Urinary bladder (tissue), 4 donors: ENCODE measurements at places on chromosomes 3 and 15. TPM values are rescaled to one million over a fixed set of nuclear protein-coding genes. Genes with fewer than 3 reads are reported as not detected.
A peak's percentile ranks its signal among the peaks of the same experiment; 100 is the strongest.

DNA sequence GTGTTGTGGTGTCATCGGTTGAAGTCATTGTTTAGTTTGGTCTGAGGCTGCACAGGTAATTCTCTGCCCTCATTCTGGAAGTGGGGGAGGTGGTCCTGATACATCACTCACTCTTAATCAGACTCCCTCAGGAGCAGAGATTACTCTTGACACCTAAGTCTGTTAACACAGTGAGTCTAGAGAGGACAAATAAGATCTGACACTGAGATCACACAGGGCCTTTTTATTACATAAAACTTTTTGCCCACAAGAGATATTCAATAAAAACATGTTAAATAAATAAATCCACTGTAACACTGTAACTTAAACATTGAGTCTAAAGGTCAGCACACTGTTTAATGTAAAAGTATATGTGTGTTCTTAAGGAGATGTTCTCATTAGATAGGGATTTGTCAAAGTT, 57.1 kb upstream of the MBNL1 start:
- DNase-seq = no peak

GRCh38 chr15:69703532-69704187, 251.0 kb downstream of the RPLP1 start:
- peak; percentile 36 for DNase-seq

MEIS2 gene
- 163 TPM for total RNA-seq

- no peak for DNase-seq
These were observed 13.0 kb downstream of the ZIC1 start for GRCh38 chr3:147422196-147422595.

- no peak for DNase-seq
These were observed 44.0 kb downstream of the PCCB start for GRCh38 chr3:136294176-136294575.

DNA sequence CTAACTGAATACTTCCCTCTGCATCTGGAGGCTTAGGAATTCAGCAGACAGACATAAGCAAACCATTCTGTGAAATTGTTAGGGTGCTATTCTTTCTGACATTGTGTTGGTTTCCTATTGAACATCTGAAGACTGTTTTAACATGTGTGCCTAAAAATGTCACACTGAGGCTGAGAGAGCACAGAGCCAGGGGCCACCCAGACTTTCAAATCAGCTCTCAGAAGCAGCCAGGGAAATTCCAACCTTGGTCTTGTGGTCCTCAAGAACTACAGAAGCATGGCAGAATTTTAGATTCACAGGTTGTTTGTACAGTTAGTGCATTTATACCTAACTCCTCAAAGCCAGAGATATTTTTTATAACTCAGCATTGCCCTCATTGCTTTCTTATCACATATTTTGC, 929.2 kb upstream of the CFAP20DC start:
- no peak for DNase-seq

CLDN1 gene
- total RNA-seq = 13.2 TPM

GRCh38 chr3:122964811-122965210, 62.8 kb downstream of the SEMA5B start:
- DNase-seq = no peak

DNA sequence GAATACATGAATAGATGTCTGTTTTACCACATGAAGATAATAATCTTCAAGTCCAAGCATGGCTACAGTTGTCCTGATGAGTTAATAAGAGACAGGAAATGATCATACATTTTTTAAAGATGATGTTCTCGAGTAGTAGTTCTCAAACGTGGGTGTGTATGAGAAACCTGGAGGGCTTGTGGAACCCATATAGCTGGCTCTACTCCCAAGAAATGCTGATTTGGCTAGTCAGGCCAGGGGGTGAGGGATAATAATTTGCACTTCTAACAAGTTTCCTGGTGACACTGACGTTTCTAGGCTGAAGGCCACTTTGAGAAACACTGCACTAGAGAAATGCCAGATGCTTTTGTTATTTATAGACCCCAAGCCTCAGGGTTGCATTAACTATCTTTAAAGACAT, 37.0 kb downstream of the ROPN1B start:
- no peak for DNase-seq

- no peak for DNase-seq
These were observed 3.9 kb downstream of the CYP1A2 start for GRCh38 chr15:74752531-74752930.

DNA sequence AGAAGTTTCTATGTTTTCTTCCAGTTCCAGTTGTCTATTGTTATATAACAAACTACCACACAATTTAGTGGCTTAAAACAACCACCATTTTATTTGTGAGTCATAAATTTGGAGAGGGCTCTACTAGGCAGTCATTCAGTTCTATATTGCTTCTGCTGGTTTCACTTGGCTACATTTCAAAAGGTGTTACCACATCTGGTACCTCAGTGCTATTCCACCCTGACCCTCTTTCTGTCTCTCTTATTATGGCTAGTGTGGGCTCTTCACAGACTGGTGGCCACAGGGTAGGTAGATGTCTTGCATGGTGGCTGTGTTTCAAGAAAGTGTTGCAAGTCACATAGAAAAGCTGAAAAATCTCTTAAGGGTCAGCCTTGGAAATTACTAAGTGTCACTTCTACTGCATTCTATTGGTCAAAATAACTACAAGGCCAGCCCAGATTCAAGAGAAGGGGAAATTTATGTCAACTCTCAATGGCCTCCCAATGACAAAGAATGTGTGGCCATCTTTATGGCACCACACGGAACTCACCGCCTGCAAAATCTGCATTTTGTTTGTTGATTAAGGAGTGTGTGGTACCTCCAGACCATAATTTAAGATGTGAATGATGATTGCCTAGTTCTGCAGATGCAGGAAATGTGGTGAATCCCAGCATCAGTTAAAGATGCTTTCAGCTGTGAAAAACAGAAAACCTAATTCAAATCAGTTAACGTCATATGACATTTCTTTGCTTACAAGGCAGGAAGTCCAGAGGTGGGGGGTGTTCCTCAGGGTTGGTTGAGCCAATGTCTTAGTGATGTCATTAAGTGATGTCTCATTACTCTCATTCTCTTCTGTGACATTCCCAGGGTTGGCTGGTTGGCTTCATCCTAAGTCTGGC, 105.8 kb upstream of the RASGRP1 start:
- no peak for DNase-seq

GRCh38 chr3:55716611-55717225, 229.6 kb upstream of the WNT5A start:
- no peak for DNase-seq

DNA sequence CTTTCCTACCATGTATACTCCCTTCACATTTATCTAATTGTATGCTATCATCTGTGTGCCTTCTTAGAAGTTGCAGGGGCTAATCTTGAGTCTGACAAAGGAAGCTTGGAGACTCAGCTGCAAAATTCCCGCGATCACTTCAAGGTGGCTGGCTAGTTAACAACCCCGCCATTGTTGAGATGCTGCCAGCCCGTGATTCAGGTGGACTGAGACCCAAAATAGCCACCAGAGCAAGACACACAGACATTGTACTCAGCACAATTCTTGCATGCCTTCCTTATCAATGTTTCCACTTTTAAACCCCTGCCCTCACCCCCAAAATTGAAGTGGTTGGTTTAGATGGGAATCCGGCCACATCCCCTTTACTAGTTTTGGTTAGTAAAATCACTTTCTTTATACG, 225.8 kb upstream of the ZNF717 start:
- DNase-seq = no peak

GRCh38 chr3:3443482-3443881, 264.0 kb upstream of the CRBN start:
- no peak for DNase-seq

DNA sequence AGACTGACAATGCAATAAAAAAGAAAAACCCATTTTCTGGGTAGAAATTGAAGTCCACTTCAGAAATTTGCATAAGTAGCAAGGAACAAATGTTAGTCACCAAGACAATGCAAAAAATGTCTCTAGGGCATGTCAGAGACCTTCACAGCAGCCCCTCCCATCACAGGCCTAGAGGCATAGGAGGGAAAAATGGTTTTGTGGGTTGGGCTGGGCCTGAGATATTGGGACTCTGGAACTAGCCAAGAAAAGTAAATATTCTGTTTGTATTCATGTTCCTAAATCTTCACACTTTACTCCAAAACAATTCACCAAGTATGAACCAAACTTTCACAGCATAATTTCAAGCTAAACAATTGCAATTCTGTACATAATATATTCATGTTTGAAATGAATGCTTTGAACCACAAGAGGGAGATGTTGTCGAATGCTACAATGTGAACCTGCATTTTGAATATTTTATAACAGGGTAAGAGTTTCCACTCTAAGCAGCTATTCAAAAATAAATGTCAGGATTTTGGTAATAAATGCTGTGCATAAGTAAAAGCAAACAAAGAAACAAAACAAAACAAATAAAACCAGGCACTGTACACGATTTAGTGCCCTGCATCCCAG, 429.2 kb downstream of the OTOL1 start:
- DNase-seq = no peak

ZNF385D gene
- total RNA-seq = 46.2 TPM

ADGRG7 gene
- 0.11 TPM for total RNA-seq

DNA sequence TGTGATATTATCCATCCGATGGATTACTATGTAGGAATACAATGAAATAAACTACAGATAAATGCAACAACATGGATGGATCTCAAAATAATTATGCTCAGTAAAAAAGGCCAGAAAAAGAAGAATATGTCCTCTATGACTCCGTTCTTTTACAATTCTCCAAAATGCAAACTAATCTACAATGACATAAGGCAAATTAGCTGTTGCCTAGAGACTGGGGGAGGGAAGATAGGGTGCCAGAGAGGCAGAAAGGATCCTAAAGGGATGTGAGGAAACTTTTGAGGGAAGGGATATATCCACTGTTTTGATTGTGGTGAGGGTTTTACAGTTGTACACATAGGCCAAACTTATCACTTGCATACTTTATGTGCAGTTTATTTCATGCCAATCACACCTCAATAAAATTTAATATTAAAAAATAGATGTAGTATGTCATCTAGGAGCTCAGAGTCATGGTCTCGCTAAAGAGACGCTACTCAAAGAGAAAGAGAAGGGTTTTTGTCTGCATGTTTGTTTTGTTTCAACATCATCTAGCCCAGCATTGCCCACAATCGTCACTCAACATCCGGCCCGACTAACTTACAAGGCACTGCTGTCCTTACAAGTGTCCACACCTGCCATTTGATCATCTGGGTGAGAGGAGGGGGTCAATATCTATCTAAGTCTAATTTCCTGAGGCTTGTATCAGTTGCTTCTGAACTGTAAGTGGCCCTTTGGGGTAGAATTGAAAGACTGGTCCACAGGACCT, 29.5 kb downstream of the HES1 start:
- no peak for DNase-seq

DNA sequence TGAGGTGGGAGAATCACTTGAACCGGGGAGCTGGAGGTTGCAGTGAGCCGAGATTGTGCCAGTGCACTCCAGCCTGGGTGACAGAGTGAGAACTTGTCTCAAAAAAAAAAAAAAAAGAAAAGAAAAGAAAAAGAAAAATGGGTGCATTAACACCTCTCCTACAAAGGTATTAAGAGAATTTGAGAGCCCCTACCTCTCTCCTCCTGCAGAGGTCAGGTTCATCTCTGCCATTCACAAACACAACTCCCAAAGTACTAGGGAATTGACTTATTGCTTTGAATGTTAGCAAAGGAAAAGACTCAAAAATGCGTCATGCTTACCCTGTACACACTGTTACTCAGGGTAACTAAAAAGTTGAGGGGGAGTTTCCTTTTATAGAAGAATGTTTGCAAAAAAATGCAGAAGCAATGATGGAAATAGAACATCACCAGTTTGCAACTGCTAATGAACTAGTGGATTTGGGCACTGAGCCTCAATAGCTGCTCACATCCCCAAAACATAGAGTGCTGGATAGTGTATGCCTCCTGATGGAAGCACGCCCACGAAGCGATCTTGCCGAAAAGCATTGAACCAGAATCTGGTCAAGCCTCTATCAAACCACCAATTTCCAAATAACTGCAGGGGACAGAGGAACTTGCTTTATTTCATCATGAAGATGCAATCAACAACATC, 15.5 kb upstream of the LYZL4 start:
- no peak for DNase-seq

DNA sequence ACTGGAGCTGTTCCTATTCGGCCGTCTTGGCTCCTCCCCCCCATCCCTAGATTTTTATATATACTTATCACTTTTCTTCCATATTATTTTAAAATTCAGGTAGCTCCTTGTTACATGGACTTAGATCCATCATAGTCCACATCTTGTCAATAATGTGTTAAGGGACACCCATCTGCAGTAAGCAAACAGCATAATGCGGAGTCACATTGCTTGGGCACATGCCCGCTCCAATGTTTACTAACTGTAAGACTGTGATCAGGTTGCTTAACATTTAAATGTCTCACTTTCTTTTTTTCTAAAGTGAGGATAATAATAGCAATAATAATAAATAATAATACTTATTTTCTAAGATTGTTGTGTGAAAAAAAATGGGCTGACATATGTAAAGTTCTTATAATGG, 303.2 kb upstream of the SOX14 start:
- DNase-seq = no peak

- DNase-seq = peak; percentile 11
These were observed 757.8 kb downstream of the AGBL1 start for GRCh38 chr15:86837294-86838061.

GP9 gene
- not detected for total RNA-seq

DNA sequence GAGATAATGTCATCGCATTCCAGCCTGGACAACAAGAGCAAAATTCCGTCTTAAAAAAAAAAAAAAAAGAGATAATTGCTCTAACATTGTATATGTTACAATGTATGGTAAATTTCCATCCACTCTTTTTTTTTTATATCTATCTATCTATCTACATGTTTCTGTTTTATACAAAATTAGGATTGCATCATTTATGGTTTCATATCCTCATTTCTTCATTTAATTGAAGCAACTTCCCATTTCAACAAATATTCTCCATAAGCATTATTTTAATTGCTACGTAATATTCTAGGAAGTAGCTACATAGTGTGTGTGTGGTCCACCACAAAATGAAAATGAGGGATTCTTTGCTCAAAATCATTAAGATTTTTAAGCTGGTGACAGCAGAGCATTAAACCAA, 18.4 kb downstream of the RBP1 start:
- no peak for DNase-seq

- DNase-seq = no peak
These were observed 106.3 kb upstream of the ABHD17C start for GRCh38 chr15:80588801-80589200.

- no peak for DNase-seq
These were observed 7.1 kb upstream of the DVL3 start for GRCh38 chr3:184148076-184148475.

SYNPR gene
- total RNA-seq = 0.95 TPM

DNA sequence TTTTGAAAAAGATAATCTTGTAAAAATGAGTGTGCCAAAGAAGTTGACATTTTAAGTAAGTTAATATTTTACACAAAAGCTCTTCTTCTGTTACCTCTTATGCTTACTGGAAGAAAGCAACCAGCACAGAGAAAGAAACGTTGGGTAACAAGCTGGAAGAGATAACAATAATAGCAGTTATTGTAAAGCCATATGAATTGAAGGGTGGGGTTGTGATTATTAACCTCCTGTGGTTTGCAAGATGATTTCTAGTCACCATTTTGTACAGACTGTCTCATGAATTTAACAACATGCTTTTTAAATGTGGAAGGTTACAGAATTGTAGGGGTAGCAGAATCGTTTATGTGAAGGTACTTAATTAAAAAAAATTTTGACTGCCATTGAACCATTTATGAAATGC, 9.2 kb downstream of the RAP2B start:
- DNase-seq = no peak

- DNase-seq = peak; percentile 63
These were observed 432 bp upstream of the LPP start for GRCh38 chr3:188153437-188154013.

HTR3E gene
- not detected for total RNA-seq

- no peak for DNase-seq
These were observed 42.9 kb downstream of the FNDC3B start for GRCh38 chr3:172082269-172082668.

- DNase-seq = peak; percentile 85
These were observed 1.2 kb downstream of the RAB43 start for GRCh38 chr3:129120254-129121004.
